ENCODE measurements at places on chromosomes 5 and 9.

DNA sequence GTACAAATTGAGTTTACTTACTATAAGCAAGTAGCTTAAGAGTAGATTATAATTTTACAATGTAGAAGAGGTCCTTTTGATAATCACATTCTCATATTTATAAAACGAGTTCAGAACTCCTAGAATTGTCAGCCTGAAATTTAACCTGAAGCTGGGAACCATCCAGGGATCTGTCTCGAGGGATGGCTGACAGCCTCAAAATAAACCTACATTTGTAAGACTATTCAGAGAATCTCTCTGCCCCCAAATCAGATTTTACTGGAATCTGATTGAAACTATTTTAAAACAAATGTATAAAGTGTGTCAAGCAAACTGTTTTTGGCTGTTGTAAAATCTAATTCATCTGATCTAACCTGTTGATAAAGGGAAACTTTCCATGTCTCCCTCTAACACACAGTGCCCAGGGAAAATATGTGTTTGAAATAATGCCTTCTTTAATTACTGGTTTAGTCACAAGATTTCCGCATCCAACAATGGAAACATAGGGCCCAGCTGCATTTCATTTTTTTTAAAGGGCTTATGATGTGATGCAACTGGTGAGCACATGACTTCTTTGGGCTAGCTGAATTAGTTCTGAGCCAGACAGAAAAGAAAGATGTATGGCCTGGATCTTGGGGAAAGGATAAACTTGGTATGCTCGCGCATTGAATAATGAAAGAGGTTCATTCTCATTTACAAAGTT is 30.3 kb downstream of the SLC25A46 start:
- DNase-seq, result no peak

DNA sequence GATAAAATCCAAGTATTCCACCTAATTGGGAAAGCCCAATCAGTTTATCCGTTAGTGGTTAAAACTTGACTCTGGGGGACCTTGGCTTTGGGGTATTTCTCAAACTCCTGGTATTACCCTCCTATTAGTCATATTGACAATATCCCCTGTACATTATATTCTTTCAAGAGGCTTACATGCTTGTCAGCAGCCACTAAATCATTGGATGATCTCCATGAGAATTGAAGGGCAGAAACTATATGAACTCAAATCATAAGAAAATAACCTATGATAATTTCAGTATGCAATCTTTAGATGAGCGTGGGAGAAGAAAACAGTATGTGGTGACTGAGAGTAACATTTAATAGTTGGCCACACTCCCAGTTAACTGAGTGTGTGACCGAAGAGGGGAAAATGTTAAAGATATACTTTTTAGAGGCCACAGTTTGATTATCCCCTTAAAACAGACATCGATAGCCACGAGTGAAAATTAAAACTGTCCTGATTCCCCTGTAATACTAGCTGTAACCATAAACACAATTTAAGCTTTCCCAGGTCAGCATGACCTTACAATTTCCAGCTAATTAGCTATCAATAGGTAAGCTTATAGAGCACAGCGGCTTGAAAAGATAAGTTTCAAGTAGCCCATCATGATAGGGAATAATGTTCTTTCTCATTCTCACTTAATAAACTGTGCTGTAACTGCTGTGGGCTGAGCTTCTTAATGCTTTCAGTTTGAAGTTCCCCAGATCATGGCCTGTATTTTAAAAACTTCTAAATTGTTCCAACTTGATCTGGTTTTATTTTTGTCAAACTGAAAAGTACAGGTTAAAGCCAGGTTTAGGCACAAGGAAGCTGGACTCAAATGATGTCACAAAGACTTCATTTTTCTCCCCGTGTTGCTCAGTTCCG is 58.6 kb downstream of the PUM3 start:
- no peak for DNase-seq

GRCh38 chr9:78453450-78453849 is 156.5 kb downstream of the PSAT1 start:
- no peak for DNase-seq

GRCh38 chr5:160486573-160486972 is 64.9 kb downstream of the PTTG1 start:
- no peak for DNase-seq

DNA sequence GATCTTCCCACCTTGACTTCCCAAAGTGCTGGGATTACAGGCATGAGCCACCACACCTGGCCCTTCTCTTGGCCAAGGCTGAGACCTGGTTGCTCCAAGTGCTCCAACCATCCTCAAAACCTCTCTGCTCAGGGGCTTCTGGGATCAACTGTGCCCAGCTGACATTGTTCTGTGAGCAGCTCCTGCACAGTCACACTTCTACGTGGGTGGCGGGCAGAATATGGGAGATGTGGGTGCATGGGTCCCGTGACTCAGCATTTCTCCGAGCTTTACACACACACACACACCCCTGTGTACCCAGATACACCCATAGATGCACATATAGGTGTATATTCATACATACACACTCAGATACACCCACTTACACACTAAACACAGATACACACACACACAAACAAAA is 10.5 kb upstream of the MYORG start:
- no peak for DNase-seq

DNA sequence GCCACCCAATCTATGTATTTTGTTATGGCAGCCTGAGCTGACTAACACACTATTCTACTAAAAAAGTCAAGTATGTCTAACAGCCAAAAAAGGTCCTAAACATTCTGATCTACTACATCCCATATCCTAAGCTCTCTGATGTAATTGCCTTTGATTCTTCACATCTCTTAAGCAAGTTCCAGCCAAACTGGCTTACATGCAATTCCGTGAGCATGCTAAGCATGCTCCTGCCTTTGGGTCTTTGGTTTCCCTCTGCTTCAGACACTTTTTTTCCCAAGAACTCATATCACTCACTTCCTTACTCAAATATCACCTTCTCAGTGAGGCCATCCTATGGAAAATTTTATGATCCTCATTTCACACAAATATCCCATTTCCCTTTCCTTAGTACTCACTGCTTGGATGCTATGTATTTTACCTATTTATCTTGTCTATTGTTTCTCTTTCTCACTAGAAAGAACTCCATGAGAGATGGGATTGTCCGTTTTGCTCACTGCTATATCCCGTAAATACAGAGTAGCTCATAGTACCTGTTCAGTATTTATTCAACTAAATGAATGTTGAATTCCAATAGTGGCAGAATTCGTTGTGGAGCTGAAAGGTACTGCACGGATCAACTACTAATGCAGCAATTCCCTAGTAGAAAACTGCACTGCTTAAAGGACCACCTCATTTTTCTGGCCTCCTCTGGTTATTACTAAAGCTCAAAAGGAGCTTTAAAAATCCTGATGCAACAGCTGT is 2.3 kb upstream of the SLC12A2 start:
- no peak for DNase-seq

- DNase-seq, result no peak
These were observed 308.7 kb downstream of the SPOCK1 start for GRCh38 chr5:137190441-137190840.

DNA sequence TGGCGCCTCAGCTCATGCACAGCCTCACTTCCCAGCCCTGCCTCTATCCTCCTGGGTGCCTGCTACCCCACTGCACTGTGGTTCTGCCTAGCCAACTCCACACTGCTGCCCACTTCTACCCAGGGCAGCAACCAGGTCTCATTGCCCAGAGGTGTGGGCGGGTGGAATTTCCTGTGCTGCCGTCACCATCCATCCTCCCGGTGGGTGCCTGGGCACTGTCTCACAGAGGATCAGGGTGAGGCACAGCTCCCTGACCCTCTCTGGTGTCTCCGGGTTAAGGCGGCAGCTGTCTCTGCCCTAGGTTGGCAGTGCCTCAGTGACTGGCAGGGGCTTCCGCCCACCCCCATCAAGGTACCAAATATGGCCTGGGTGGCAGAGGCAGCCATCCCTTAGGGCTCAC is 4.3 kb upstream of the MTMR12 start:
- DNase-seq, result no peak

GRCh38 chr9:372128-372527 is 157.5 kb downstream of the DOCK8 start:
- DNase-seq, result no peak

DNA sequence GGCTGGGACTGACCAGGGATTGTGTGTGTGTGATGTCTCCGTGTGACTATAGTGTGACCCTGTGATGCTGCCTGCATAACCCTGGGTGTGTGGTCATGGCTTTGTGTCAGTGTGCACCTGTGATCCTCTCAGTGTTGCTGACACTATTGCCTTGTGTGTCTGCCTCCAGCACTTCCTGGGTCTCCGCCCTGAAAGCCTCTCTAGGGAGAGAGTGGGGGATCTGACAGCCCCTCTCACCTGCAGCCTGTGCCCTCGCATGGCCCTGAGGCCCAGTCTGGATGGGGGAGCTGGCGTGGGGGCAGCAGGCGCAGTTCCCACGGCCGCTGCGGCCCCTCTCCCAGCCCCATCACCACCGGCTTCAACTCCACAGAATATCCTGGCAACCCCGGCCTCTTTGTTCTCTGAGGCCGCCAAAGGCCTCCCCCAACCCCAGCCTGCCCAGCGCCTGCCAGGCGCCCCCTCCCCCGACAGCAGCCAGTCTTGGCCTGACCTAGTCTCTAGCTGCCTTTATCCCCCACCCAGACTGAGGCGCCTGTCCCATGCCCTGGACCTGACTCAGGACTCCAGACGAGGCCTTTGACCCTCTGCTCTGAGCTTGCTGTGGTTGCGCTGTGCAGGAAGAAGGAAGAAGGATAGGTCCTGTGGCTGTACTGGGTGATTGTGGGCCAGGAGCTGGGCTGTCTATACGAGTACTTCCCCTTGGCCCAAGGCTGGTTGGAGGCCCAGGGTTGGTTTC is 38.7 kb downstream of the CXXC5 start:
- peak; percentile 62 for DNase-seq

DNA sequence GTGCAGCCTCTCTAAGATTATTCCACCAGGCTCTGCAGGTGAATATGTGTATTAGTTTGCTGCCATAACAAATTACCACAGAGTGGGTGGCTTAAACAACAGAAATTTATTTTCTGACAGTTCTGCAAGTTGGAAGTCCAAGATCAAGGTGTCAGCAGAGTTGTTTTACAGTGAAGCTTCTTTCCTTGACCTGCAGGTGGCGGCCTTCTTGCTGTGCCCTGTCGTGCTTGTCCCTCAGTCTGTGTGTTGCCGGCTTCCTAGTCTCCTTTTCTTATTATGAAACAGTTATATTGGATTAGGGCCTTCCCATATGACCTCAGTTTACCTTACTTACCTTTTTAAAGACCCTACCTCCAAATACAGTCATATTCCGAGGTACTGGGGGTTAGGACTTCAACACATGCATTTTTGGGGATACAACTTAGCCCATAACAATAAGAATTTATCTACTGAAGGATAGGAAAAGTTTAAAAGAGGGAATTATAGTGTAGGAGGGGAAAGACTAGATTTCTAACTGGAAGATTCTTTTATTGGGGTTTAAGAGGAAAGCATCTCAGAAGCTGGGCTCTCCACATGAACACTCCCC is 97.4 kb downstream of the OSTF1 start:
- peak; percentile 84 for DNase-seq

- DNase-seq, result no peak
These were observed 65.0 kb downstream of the NSUN2 start for GRCh38 chr5:6567835-6568234.

DNA sequence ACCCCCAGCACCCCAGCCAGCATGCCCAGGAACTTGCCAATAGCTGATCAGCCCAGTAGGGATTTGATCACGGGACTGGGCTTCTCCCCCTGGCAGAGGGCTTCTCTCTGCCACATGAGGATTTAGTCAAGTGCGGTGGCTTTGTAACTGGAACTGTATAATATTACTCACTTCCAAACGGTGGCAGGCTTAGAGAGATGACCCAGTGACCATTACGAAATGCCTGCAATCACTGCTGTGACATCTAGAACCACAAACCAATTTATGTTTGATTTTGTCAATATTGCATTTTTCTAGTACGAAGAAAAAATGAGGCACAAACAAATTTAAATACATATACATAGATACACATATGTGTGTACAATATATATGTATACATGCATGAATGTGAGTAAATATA is 192.1 kb downstream of the ERCC6L2 start:
- no peak for DNase-seq

DNA sequence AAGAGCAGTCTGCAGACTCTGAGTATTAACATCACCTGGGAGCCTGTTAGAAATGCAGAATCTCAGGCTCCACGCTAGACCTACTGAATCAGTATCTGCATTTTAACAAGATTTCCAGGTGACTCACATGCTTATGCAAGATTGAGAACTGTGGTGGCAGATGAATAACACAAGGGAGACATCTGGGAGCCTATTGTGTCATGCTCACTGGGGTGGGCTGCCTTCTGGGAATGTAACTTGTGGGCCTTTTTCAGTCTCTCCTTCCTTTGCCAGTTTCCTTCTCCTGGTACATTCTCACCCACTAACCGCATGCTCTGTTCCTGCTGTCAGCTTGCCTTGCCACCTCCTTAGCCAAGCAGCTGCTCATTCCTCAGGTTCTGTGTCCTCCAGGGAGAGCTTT is 176.6 kb upstream of the C9orf72 start:
- peak; percentile 86 for DNase-seq

- DNase-seq, result no peak
These were observed 73.4 kb upstream of the FBXW11 start for GRCh38 chr5:172079876-172080275.
